CD8-positive, alpha-beta memory T cell (primary cell): ENCODE measurements at places on chromosomes 2 and 18. TPM values are rescaled to one million over a fixed set of nuclear protein-coding genes. Genes with fewer than 3 reads are reported as not detected.

GRCh38 chr2:17199741-17200140 lies 318.5 kb downstream of the RAD51AP2 start:
- no peaks in the 10 kb centered on the region for H3K4me1 ChIP-seq
- no peak overlapping the region for H3K27ac ChIP-seq
- H3K27me3 ChIP-seq = no peaks in the 10 kb centered on the region
- no peaks in the 10 kb centered on the region for H3K36me3 ChIP-seq
- H3K4me3 ChIP-seq = no peak overlapping the region

GRCh38 chr2:173134703-173135102 lies 59.1 kb downstream of the MAP3K20 start:
- H3K27me3 ChIP-seq = no peaks in the 10 kb centered on the region
- H3K4me3 ChIP-seq = no peak overlapping the region
- DNase-seq = no peak
- H3K4me1 ChIP-seq = peaks cover 15% of the 10 kb centered on the region

- no peak overlapping the region for H3K27ac ChIP-seq
- no peaks in the 10 kb centered on the region for H3K27me3 ChIP-seq
- no peaks in the 10 kb centered on the region for H3K4me1 ChIP-seq
- no peaks in the 10 kb centered on the region for H3K36me3 ChIP-seq
- no peak for DNase-seq
- no peak overlapping the region for H3K4me3 ChIP-seq
Measured at GRCh38 chr2:223102040-223102400, 50.0 kb downstream of the KCNE4 start.

GRCh38 chr2:219446101-219446504 lies 11.5 kb downstream of the SPEG start:
- no peak overlapping the region for H3K27ac ChIP-seq
- no peak overlapping the region for H3K4me3 ChIP-seq
- no peaks in the 10 kb centered on the region for H3K27me3 ChIP-seq
- DNase-seq = no peak
- H3K4me1 ChIP-seq = no peaks in the 10 kb centered on the region

DNA sequence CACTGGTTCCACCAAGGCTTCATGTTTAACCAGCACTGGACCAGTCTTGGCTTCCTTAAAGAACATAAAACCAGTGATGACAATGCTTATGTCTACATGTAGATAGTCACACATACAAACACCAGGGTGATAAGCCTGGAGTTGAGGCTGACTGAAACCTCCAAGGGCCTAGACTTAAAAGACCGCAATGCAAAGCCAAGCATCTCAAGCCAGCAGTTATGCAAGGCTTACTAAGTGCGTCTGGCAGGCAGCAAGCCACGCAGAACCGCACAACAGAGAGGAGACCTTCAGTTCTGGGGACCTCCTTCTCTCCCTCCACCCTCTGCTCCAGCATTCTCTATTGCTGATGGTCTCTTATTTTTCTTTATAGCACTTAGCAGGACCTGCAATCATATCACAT lies 63.2 kb upstream of the ACAA2 start:
- no peaks in the 10 kb centered on the region for H3K4me1 ChIP-seq
- no peak overlapping the region for H3K27ac ChIP-seq
- peaks cover 5% of the 10 kb centered on the region for H3K27me3 ChIP-seq
- H3K36me3 ChIP-seq = no peaks in the 10 kb centered on the region
- H3K4me3 ChIP-seq = no peak overlapping the region

- no peak for DNase-seq
- no peak overlapping the region for H3K4me3 ChIP-seq
- no peaks in the 10 kb centered on the region for H3K36me3 ChIP-seq
- peaks cover 8% of the 10 kb centered on the region for H3K27me3 ChIP-seq
- peaks cover 21% of the 10 kb centered on the region for H3K4me1 ChIP-seq
- no peak overlapping the region for H3K27ac ChIP-seq
Measured at GRCh38 chr2:128378231-128379020, 59.8 kb upstream of the HS6ST1 start.

DNA sequence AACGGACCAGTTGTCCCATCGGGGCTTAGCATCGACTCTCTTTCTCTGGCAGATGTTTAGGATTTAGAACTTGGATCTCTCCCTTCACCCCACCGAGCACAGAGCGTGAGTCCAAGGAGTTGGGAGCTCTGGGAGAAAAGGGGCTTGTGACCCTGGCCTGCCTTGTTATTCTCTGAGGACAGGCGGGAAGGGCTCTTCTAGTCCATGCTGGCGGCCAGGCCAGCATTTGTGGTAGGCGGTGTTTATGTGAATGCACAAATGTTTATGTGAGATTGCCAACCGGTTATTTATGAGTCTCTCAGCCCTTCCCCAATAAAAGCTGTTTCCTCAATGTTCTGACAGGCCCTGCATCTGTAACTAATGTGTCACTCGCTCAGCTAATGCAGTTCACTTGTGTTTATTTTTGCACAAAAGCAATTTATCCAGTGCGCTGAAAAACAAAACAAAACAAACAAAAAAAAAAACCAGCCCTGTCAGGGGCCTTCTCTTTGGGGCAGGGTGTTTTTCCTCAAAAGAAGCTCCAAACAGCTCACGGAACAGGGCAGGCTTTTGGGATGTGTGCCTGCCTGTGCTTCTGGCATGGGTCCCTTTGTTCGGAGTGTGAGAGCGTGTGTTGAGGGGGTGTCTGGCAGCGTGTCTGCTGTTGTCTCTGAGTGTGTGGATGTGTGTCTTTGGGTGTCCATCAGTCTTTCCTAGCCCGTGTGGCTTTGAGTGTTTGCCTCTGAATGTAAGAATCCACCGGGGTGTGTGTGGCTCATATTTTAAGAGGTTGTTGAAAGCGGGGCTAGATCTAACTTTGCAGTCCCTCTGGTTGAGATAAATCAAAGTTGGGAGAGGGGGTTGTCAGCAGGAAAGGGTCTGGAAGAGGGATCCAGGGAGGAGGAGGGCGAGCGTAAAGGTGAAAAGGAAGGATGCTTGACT lies 52.8 kb upstream of the HAAO start:
- no peaks in the 10 kb centered on the region for H3K4me1 ChIP-seq
- H3K36me3 ChIP-seq = no peaks in the 10 kb centered on the region
- no peaks in the 10 kb centered on the region for H3K27me3 ChIP-seq
- DNase-seq = no peak
- no peak overlapping the region for H3K27ac ChIP-seq

DNA sequence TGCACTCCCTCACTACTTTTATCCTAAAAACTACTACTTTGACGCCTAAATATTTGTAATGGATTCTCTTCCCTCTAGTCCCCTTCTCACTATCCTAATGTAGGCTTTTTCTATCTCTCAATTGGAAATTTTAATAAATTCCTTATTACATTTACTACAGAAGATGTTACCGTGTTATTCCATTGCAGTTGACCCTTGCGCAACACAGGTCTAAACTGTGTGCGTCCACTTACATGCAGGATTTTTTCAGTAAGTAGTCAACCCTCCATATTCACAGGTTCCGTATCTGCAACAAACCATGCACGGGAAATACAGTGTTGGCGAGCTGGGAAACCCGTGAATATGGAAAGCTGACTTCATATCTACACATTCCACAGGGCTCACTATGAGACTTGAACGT lies 239.8 kb downstream of the XIRP2 start:
- no peak for DNase-seq
- no peaks in the 10 kb centered on the region for H3K4me1 ChIP-seq
- H3K36me3 ChIP-seq = no peaks in the 10 kb centered on the region
- H3K27ac ChIP-seq = no peak overlapping the region
- H3K27me3 ChIP-seq = no peaks in the 10 kb centered on the region

DNA sequence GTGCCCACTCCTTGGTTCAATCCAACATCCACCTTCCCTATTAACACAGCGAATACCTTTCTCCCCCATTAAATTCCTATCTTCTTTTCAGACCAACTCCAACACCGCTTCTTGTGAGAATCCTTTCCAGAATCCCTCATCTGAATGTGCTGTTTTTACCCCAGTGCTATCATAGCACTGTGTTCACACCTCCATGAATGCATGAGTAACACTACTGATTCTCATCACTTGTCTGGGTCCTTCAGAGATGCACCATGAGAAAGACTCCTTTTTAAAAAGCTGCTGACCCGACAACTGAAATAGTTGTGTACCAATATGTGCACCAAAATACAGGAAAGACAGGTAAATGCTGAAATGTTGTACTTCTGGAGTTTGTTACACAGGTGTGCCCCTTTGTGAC lies 18.8 kb downstream of the MGAT4A start:
- H3K36me3 ChIP-seq = no peaks in the 10 kb centered on the region
- no peak for DNase-seq
- H3K4me1 ChIP-seq = peaks cover 99% of the 10 kb centered on the region
- no peak overlapping the region for H3K27ac ChIP-seq
- no peaks in the 10 kb centered on the region for H3K27me3 ChIP-seq
- no peak overlapping the region for H3K4me3 ChIP-seq

DNA sequence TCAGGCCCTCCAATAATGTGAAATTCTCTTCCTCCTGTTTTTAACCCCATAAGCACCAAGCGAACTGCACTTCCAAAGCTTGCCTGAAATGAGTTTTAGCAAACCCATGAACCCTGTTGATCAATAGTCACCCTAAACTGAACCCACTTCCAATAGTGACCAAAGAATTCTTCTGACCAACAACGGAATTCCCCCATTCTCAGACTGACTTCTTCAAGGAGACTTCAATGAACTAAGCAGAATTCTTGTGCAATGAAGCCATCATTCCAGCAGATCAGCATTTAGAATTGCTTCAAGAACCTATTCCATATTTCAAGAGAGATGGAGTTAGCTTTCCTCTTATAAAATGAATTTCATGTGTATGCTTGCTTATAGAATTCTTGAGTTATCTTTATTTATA lies 176.9 kb upstream of the FN1 start:
- no peaks in the 10 kb centered on the region for H3K36me3 ChIP-seq
- no peaks in the 10 kb centered on the region for H3K27me3 ChIP-seq
- no peak overlapping the region for H3K27ac ChIP-seq
- no peaks in the 10 kb centered on the region for H3K4me1 ChIP-seq

DNA sequence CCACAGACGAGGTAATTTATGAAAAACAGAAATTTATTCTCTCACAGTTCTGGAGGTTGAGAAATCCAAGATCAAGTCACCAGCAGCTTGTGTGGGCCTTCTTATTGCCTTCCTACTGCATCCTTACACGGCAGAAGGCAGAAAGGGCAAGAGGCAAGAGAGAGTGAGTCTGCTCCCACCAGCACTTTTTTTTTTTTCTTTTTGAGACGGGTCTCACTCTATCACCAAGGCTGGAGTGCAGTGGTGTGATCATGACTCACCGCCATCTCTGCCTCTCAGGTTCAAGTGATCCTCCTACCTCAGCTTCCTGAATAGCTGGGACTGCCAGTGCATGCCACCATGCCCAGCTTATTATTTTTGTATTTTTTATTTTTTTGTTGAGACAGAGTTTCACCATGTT lies 78.5 kb upstream of the HK2 start:
- H3K4me3 ChIP-seq = no peak overlapping the region
- H3K36me3 ChIP-seq = no peaks in the 10 kb centered on the region
- no peak for DNase-seq

GRCh38 chr2:82665691-82666090 lies 1793.4 kb downstream of the SUCLG1 start:
- H3K27me3 ChIP-seq = no peaks in the 10 kb centered on the region
- no peak overlapping the region for H3K4me3 ChIP-seq
- no peak overlapping the region for H3K27ac ChIP-seq
- no peaks in the 10 kb centered on the region for H3K36me3 ChIP-seq

DNA sequence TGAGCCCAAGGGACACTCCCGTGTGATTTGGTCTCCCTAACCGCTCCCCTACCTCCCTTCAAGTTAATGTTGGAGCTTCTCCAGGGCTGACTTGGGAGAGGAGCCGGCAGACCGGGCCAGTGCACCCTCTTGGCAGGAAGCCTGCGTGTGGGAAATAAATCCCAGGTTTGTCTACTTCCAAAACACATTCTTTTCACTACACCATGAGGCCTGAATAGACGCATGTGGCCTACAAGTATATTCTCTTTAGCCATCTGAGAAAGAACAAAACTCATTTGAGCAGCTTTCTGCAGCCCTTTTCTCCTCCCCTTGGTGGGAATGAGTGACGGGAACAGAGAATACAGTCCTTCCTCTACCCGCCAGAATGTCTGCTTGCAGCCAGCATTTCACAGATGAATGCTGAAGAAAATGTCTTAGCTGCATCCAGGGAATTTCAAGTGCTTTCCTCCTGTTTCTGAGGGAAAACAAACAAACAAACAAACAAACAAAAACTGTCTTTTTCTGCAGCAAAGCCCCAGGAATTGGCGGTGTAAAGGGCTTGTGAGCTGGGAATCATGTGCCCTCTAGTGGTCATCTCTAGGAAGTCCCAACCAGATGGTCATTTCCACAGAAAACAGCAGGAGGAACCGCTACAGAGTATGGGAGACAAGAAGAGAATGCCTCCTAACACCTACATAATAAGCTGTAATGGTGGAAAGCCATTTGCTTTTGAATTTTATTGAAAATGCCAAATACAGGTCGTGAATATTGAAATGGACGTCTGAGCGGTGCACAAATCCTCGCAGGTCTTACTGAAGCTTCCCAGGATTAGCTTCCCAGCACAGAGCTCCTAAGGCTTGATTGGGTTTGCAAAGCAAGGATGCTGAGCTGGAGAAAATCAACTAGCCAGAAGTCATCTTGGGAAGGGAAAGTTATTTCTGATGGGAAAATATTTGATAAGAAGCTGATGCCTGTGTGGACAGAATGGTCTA lies 41.2 kb upstream of the DAPL1 start:
- no peak overlapping the region for H3K27ac ChIP-seq
- H3K4me1 ChIP-seq = no peaks in the 10 kb centered on the region
- no peaks in the 10 kb centered on the region for H3K27me3 ChIP-seq
- H3K36me3 ChIP-seq = no peaks in the 10 kb centered on the region
- no peak for DNase-seq

GRCh38 chr2:184162426-184162825 lies 435.9 kb upstream of the ZNF804A start:
- no peak overlapping the region for H3K27ac ChIP-seq
- H3K4me1 ChIP-seq = no peaks in the 10 kb centered on the region
- H3K36me3 ChIP-seq = no peaks in the 10 kb centered on the region
- no peak for DNase-seq

Gene ASIC4
- polyA plus RNA-seq = not detected

Gene CTAGE1
- polyA plus RNA-seq = not detected

Gene CNRIP1
- polyA plus RNA-seq = not detected

Gene SLC11A1
- polyA plus RNA-seq = 0.32 TPM

Gene DSG1
- polyA plus RNA-seq = not detected

Gene SERPINB11
- not detected for polyA plus RNA-seq

Gene SRD5A2
- not detected for polyA plus RNA-seq

Gene ACP1
- polyA plus RNA-seq = 171 TPM

Gene SLC38A11
- polyA plus RNA-seq = not detected

Gene FSHR
- not detected for polyA plus RNA-seq

Gene TUBA4B
- not detected for polyA plus RNA-seq

Gene PLGLB2
- polyA plus RNA-seq = not detected

Gene PTPRN
- not detected for polyA plus RNA-seq
